Vagina (tissue), 2 donors: ENCODE measurements at places on chromosomes 2 and 18. TPM values are rescaled to one million over a fixed set of nuclear protein-coding genes. Genes with fewer than 3 reads are reported as not detected.

Gene ATP6V1B1
- total RNA-seq, result not detected

DNA sequence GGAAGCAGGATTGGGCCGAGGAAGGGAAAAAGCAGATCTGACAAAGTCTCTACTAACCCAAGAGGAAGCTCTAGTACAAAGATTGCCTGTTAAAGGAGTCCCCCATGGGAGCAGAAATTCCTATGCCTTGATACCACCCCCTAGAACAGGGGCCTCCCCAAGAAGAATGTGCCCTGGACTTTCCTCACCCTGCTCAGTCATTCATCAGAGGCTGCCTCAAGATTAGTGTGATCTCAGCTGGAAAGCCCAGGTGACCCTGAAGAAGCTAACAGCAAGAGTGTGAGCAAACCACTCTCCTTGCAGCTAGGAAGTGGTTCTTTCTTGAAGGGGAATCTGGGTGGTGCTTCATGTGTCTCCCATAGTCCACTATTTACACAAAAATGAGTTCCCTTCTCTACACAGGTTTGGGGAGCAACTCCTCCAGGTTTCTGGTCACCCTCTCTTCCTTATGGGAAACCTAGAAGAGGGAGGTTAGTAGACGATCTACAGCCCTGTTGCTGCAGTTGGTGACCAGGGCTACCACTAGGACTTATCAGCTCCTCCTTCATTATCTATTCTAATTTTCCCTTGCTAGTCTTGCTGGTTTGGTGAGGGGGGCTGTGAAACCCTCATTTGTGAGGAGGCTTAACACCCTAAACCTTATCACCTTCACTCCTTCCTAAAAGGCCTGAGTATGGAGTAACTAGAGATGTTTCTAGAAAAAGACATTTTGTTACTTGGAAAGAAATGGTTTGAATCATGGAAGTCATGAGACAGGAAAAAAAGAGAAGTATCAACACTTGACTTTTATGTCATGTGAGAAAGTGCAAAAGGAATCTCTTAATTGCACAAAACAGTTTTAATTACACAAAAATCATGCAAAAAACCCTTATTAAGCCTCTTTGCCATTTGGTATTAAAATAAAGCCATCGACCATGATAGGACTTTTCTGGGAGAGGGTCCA, 2.9 kb upstream of the WDR7 start:
- DNase-seq, result no peak

- no peak for DNase-seq
Observed at GRCh38 chr2:17309741-17310339, 208.4 kb downstream of the RAD51AP2 start.

- DNase-seq, result no peak
Observed at GRCh38 chr2:95005726-95006125, 19.8 kb upstream of the MAL start.

Gene RNF125
- 3.7 TPM for total RNA-seq

- DNase-seq, result no peak
Observed at GRCh38 chr2:198326431-198326830, 522.0 kb downstream of the PLCL1 start.

Gene REG3A
- total RNA-seq, result not detected

GRCh38 chr2:140910683-140911082, 1220.1 kb downstream of the LRP1B start:
- no peak for DNase-seq

DNA sequence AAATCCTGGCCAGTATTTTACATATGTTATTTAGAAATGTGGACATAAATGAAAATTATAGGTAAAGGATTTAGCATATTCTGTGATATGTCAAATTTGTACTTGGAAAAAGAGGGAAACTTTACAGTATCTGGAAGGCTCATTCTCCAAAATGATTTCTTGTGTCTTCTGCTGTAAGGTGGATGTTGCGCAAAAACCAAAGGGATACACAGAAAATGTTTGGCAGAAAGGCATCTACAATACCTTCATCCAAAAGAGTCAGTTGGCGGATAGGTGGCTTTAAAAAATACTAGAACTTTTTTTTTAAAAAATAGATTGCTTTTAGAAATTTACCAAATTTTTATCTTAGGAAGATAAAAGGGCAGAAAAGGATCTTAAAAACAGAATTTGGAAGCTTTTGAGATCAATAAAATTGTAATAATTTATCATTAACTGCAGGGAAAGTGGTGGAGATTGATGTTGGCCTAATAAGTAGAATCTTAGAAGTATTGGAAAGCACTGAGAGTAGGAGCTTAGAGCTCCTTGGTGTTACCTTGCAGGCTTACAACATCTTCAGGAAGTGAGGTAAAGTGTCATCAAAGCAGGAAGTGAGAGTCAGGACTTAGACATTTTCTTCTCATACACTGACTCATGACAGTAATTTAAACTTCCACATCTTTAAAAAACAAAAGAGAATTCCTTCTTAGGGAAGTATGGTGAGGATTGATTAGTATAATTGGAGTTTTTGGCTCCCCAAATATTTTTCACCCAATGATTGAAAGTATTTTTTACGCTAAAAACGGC, 2.1 kb downstream of the NABP1 start:
- DNase-seq, result no peak

GRCh38 chr18:79453816-79454735, 58.3 kb downstream of the NFATC1 start:
- DNase-seq, result no peak

- DNase-seq, result no peak
Observed at GRCh38 chr2:44456946-44457345, 95.2 kb downstream of the CAMKMT start.

- DNase-seq, result no peak
Observed at GRCh38 chr18:46335534-46336101, 231.4 kb downstream of the HAUS1 start.

DNA sequence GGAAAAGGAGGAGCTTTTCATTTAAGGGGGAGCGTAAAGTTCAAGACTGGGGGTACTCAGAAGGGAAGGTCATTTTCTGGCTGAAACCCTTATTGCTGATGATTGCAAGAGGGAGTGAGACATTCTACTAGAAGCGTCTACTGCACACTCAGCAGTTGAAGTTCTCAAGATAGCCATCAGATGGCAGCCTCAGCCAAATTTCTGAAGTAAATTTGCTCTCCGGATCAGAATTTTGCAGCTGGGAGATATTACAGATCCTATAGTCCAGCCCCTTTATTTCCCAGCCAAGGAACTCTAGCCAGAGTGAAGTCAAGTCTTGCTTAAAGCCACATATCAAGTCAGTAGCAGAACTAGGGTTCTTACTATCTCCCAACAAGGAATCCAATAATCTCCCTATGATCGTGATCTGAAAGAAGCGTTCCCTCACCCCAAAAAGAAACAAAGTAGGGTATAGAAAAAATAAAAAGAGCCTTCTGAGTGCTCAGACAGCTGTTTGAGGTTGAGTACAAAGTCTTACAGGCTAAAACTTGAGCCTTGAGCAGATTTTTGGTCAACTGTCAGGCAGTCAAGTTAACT, 24.0 kb downstream of the RAX start:
- no peak for DNase-seq

- no peak for DNase-seq
Observed at GRCh38 chr18:27685807-27686412, 491.0 kb downstream of the CDH2 start.

- no peak for DNase-seq
Observed at GRCh38 chr2:166297951-166298350, 77.8 kb downstream of the SCN9A start.

Gene LOXHD1
- not detected for total RNA-seq

Gene ASPRV1
- total RNA-seq, result 0.49 TPM

DNA sequence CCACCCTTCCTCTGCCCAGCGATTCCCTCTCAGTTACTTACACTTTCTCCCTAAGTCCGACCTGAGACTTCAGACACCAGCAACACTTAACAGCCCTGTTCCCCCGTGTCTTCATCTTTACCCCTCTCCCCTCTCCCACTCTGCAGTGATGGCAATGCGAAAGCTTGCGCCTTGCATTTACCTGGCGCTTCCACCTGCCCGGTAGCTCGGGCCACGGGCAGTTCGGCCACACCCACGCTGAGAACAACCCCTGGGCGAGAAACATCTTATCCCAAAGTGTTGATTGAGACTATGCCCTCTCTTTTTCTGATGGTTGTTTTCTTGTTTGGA, 558 bp downstream of the DNAJC10 start:
- no peak for DNase-seq

GRCh38 chr18:7877609-7878008, 310.5 kb downstream of the PTPRM start:
- DNase-seq, result no peak

- DNase-seq, result peak; percentile 70
Observed at GRCh38 chr2:120747281-120747680, 11.6 kb downstream of the GLI2 start.

Gene EFHD1
- total RNA-seq, result 22.6 TPM
